ENCODE measurements at places on chromosomes 7 and 10. TPM values are rescaled to one million over a fixed set of nuclear protein-coding genes. Genes with fewer than 3 reads are reported as not detected.

- no peaks in the 10 kb centered on the region for H3K36me3 ChIP-seq
- H3K4me1 ChIP-seq = no peaks in the 10 kb centered on the region
- H3K4me3 ChIP-seq = no peak overlapping the region
- no peak for DNase-seq
- H3K27me3 ChIP-seq = no peaks in the 10 kb centered on the region
These were observed 56.2 kb upstream of the MGMT start for GRCh38 chr10:129410688-129411392.

- no peaks in the 10 kb centered on the region for H3K4me1 ChIP-seq
- no peak for DNase-seq
- no peaks in the 10 kb centered on the region for H3K27me3 ChIP-seq
- no peaks in the 10 kb centered on the region for H3K36me3 ChIP-seq
- H3K27ac ChIP-seq = no peak overlapping the region
These were observed 22.9 kb upstream of the ANTXRL start for GRCh38 chr10:46263831-46264268.

DNA sequence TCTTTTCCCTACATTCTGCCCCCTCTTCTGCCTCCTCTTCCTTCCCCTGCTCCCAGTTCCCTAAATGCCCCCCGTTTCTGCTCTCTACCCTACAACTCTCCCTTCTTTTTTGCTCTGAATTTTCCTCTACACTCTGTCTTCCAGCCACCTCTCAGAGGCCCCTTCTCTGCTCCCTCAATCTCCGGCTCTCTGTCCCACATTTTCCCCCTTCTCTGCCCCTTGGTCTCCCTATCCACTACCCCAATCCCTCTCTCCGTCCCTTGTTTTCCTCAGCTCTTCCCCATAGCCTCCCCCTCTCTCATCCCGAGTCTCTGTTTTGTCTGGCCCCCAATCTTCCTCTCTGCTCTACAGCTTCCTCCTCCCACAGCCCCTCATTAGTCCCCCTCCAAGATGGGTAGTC, 3.3 kb downstream of the ALOX5 start:
- H3K27ac ChIP-seq = peak overlapping the region; percentile 94
- peaks cover 91% of the 10 kb centered on the region for H3K4me1 ChIP-seq
- no peaks in the 10 kb centered on the region for H3K36me3 ChIP-seq
- H3K27me3 ChIP-seq = peaks cover 56% of the 10 kb centered on the region

- no peaks in the 10 kb centered on the region for H3K4me1 ChIP-seq
- no peak for DNase-seq
- no peaks in the 10 kb centered on the region for H3K36me3 ChIP-seq
- no peak overlapping the region for H3K4me3 ChIP-seq
These were observed 7.7 kb downstream of the KCNMA1 start for GRCh38 chr10:77629775-77630506.

DNA sequence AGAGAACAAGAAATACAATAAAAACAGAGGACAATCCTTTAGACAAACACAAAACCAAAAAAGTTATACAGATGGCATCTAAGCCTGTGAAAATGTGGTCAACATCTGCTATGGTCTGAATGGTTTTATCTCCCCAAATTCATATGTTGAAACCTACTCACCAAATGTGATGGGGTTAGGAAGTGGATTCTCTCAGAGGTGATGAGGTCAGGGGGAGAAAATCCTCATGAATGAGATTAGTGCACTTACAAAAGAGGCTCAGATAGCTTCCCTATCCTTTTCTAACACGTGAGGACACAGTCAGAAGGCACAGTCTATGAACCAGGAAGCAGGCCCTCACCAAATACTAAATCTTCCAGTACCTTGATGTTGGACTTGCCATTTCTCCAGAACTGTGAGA, 147.8 kb upstream of the GPR22 start:
- peaks cover 13% of the 10 kb centered on the region for H3K36me3 ChIP-seq
- DNase-seq = no peak
- H3K4me3 ChIP-seq = no peak overlapping the region
- no peak overlapping the region for H3K27ac ChIP-seq
- no peaks in the 10 kb centered on the region for H3K4me1 ChIP-seq

DNA sequence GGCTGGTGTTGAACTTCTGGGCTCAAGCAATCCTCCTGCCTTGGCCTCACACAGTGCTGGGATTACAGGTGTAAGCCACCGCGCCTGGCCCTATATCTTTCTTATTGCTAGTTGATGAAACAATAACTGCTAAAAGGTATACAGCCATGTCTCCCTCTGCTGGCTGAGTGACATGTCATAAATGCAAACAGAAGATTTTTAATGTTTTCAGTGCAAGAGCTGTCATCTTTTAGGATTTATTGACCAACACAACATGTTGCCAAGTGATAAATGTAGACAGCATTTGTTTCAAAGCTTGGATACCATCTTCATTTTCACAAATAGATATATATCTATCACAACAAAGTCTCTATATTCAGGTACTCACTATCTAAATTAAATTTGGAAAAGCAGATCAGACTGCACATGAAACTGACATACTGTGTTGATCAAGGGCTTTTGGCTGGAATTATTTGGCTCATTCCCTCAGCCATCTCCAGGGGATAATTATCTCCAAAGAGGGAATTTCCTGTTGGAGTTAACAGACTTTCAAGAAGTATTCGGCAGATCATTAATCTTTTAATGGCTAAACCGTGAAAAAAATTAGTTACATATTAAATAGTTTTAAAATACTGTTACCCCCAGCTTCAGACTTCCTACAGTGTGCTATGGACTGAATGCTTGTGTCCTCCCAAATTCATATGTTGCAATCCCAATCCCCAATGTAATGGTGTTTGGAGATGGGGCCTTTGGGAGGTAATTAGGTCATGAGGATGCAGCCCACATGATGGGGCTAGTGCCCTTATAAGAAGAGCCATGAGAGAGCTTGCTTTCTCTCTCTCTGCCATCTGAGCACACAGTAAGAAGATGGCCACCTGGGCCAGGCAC, 41.3 kb upstream of the SRPK2 start:
- H3K4me1 ChIP-seq = no peaks in the 10 kb centered on the region
- no peak overlapping the region for H3K4me3 ChIP-seq
- no peaks in the 10 kb centered on the region for H3K27me3 ChIP-seq
- no peaks in the 10 kb centered on the region for H3K36me3 ChIP-seq
- no peak for DNase-seq

- H3K36me3 ChIP-seq = peaks cover 28% of the 10 kb centered on the region
- peak overlapping the region; percentile 41 for H3K27ac ChIP-seq
- H3K27me3 ChIP-seq = no peaks in the 10 kb centered on the region
- peak overlapping the region; percentile 40 for H3K4me3 ChIP-seq
These were observed 28.1 kb downstream of the AGAP3 start for GRCh38 chr7:151114151-151115090.

DNA sequence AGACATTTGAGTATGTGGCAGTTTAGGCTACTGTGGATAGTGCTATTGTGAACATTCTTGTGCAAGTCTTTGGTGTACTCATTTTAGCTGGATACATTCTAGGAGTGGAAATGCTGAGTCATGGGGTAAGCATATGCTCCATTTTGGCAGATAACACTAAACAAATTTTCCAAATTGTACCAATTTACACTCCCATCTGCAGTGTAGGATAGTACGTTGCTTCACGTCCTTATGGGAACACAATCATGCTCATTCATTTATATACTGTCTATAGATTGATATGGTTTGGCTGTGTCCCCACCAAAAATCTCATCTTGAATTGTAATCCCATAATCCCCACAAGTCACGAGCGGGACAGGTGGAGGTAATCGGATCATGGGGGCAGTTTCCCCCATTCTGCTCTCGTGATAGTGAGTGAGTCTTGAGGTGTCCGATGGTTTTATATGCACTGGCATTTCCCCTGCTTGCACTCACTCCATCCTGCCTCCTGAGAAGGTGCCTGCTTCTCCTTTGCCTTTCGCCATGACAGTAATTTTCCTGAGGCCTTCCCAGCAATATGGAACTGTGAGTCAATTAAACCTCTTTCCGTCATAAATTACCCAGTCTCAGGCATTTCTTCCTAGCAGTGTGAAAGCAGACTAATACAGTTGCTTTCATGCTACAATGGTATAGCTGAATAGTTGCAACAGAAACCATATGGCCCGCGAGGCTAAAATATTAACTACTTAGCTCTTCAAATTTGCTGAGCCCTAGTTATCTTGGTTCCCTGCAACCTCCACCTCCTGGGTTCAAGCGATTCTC, 25.6 kb downstream of the RNF216 start:
- H3K4me3 ChIP-seq = no peak overlapping the region
- H3K4me1 ChIP-seq = peaks cover 13% of the 10 kb centered on the region
- H3K27me3 ChIP-seq = no peaks in the 10 kb centered on the region
- DNase-seq = no peak

- no peak overlapping the region for H3K4me3 ChIP-seq
- H3K27ac ChIP-seq = no peak overlapping the region
- no peaks in the 10 kb centered on the region for H3K36me3 ChIP-seq
- DNase-seq = no peak
- H3K4me1 ChIP-seq = peaks cover 10% of the 10 kb centered on the region
These were observed 90.7 kb upstream of the NAMPT start for GRCh38 chr7:106375499-106375898.

CWF19L1 gene
- 22.4 TPM for total RNA-seq

PALD1 gene
- 10.1 TPM for total RNA-seq

GNGT1 gene
- total RNA-seq = not detected

All from left lung (tissue), 14 donors.